Cortex of kidney (tissue), 1 donor: ENCODE measurements at places on chromosomes 7 and 10.

DNA sequence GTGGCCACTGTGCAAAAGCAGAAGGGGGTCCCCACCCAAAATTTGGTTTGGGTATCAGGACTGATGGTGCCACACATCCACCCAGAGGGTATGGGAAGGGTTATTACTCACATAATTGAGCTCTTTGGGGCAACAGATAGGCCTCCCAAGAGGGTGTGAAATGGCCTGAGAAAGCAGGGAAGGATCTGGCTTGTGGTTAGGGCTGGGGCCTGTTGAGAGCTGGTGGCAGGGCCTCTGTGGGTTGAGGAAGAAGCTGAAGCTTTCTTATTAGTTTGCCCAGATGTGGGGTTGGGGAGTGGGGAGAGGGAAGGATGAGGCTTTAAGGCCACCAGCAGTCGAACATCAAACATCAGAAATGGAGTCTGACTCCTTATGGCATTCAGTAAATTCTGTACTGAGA is 18.3 kb upstream of the MKI67 start:
- DNase-seq = no peak

DNA sequence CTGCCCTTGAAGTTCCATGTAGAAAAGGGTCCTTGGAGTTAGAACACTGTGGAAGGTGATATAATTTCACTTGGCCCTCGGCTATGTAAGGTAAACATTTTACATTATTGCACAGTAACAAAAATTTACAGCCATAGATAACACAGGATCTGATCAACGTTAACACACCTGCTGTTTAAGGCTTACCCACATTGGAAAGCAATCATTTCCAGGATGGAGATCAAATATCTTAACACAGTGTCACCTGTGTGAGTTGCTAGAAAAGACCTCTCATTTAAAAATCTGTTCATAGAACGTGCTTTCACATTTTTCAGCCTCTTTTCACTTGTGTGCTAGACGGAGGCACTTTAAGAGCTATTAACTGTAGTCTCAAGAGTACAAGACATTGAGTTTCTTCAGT is 1.9 kb downstream of the TMEM229A start:
- no peak for DNase-seq

DNA sequence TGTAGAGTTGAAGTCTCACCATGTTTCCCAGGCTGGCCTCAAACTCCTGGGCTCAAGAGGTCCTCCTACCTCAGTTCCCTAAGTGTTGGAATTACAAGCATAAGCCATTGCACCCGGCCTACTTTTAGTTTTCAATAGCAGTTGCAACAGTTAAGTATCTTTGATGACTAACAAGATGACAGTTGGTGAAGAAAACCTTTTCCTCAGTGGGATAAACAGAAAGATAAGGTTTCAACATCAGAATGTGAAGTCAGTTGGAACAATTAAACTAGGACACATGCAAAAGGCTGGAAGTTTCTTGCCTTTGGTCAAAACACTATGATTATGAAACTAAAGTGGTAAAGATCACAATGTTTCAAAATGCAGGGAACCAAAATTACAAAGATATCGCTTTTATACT is 169.2 kb downstream of the ZNF438 start:
- DNase-seq = no peak

GRCh38 chr10:71779641-71780040 is 6.3 kb upstream of the VSIR start:
- DNase-seq = no peak

DNA sequence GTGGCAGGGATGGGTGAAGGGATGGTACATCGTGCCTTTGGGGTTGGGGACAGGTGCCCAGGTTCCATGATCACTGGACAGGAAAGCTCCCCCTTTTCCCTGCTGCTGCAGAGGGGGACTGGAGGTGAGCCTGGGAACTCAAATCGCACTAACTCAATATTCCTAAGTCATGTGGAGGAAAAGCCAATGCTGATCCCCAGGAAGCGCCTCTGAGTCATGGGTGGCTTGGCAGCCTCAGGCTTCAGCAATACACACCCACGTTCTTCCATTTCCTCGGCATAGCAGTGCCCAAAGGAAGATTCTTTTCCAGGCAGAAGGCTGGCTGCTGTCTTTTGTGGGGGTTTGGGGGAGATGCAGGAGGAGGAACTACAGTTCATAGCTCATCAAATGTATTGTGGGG is 165.8 kb downstream of the CCDC3 start:
- no peak for DNase-seq

DNA sequence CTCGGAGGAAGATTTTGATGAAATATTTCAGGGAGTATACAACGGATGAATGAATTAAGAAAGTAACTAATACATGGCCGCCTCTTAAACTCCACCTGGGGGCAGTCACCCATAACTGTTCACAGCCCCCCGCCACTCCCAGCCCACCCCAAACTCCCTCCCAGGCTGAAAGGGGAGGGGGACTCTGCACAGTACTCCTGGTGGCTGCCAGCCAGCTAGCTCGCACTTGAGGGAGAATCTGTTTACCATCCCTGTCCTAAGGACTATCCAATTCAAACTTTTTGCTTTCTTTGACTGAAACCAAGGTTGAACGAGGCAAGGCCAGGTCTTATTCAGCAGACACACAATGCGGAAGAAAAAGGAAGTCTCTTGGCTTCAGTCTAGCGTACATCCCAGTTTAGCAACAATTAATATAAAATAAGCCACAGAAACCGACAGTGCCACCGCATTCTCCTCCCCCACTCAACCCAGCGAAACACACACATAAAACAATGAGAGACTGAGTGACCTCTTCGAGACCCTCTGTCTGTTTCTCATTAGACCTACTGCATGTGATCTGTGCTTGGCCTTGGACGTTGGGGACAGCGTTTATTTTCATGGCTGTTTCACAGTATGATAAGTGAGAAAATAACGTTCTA is 219.5 kb downstream of the GLI3 start:
- no peak for DNase-seq

- DNase-seq = no peak
Observed at GRCh38 chr10:35523670-35524225, 81.4 kb upstream of the GJD4 start.

DNA sequence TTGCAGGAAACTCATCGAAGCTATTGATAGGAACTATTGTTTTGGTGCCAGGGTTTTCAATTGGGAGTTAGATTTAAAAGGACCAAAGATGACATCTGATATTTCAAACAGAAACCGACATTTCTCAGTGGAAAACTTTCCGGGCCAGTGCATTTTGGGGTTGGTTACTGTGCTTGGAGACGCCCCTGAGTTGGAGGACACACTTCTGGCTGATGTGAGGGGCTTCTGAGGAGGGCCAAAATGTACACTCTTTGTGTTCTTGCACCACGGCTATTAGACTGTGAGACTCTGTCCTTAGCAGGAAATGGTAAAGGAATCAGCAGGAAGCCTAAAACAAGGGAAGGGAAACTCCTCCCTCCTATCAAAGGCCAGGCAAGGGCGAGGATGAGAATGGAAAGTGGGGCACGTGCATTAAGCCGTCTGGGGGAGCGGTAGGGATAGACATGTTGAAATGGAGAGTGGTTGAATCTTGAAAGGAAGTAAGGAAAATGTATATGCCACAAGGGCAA is 1.8 kb upstream of the SRGN start:
- no peak for DNase-seq

DNA sequence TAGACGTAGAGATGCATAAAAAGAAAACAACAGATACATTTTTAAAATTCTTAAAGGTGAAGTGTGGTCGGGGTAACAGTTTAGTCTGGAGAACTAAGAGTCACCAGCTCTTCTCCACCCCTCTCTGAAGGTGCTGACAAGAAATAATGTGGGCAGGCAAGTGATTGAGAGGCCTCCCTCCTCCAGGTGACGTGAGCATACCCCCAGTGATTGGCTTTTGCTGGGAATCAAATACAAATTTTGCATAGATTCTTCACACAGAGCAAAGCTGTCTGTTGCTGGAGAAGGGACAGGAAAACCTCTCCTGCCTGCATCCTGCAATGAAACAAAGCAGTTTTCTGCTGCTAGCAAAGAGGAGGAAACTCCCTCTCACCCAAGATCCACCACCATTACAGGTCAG is 115.0 kb downstream of the DGKB start:
- no peak for DNase-seq

DNA sequence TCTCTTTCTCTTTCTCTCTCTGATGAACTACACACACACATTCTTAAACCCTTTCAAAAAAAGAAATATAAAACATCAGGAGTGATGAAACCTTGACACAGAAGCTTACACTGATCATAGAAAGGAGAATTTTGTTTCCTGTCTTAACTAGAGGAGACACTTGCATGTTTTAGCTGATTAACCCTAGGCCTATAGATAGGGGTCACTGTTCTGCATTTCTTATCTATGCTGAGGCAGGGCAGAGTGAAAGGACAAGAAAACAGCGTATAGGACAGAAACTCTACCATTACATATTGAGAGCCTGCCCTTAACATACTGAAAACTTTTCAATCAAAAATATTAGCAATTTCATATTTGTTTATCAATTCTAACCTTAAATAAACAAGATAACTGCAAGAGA is 680.6 kb upstream of the MBL2 start:
- DNase-seq = no peak

DNA sequence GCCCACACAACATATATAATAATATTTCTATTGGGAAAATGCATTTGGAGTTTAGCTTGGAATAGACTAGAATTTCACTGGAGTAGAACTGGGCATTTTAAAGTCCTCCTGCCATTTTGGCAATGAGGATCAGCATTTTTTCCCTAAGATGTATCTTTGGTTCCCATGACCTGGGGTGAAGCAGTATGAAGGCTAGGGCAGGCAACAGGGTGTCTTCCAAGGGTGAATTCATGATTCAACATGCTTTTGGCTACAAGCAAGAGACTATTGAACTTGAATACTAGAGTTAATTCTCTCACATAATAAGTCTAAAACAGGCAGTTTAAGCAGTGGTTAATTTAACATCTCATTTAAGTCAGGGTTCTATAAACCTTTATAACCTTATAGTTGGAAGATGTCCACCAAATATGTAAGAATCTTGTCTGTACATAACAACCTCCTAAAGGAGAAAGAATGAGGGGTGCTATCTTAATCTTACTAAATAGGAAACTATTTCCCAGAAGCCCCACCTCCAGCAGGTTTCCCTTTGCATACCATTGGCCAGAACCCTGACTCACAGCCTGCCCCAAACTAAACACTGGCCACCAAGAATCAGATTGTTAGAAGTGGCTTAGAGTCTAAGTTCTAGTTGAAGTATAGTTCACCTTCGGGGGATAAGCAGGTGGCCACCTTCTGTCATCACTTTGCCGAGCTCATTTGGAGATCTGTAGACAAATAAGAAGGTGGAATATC is 96.0 kb upstream of the PRPS1L1 start:
- no peak for DNase-seq

DNA sequence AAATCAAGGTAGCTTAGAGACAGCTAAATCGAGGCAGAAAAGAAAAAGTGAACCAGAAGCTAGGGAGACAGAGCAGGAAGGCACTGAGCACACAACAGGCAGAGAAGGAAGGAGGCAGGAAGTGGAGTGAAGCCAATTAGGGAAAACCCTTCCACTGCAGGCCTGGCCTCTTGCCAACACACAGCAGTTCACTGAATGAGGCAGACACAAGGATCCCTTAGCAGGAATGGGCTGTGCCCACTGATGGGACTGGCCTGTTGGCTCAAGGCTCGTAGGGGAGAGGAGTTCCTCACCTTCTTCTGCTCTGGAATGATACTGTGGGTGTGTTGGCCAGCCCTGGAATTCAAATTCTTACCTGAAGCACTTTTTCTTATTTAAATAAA is 220.3 kb upstream of the STK17A start:
- no peak for DNase-seq

DNA sequence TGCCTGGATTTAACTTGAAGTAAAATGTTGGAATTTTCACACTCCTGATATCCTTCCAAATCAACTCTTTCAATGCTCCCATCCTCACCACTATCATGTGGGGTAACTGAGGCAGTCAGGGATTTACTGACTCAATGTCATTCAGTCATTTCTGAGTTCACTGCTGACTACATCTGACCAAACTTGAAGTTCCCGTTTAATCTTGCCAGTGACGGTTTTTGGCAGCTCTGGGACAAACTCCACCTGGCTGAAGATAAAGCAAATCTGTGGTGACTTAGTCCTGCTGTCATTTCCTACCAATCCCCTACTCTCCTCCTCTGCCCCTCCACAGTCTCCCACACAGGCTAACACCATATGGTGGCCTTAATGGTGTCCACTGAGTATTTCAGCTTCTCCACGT is 22.7 kb upstream of the ACSM6 start:
- DNase-seq = no peak

- DNase-seq = no peak
Observed at GRCh38 chr10:130015075-130015695, 51.1 kb upstream of the EBF3 start.

DNA sequence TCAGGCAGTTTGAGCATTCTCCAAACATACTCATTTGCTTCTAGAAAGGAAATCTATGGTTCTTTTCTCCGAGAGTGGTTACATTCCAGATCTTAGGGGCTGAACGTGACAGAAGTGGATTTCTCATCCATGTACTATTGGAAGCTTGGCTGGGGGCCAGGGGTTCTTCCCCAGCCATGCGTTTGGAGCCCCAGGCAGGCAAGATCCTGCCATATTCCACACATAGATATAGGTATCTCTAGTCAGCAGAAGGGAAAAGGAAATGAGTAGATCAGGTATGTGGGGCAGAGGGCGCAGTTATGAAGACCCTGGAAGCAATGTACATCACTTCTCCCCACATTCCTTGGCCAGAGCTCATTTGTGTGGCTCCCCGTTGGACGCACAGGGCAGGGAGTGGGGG is 299.8 kb downstream of the CCDC3 start:
- no peak for DNase-seq

DNA sequence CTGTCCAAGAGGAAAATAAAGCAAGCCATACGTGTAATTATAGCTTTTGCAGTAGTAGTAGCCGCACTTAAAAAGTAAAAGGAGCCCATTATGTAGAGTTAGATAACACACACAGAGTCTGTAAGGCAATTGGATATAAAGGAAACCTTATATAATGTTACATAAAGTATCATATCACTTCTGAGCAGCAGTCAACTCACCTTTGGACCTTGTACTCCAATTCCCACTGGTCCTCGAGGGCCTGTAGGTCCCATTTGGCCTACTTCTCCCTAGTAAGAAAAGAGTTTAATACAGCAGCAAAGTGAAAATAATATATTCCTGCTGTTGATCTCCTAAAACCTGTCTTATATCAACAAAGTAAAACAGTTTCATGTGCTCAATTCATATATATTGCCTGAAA is 83.6 kb downstream of the COL28A1 start:
- no peak for DNase-seq

DNA sequence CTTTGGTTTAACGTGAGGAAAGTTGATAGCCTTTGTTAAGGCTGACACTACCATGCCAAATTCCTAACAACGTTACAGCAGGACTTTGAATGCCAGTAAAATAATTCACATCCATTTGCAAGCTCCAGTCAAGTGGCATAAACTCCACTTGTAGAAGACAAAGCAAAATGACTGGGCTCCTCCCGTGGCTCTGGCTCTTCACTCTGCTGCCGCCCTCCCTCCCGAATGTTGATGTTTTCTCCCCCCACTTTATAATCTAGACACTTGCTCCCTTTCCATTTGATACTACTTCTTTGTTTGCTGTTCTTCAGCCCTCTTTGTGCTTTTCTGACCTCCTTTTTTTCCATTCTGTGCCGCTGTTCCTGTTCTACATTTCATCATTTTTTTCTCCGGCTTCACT is 22.8 kb upstream of the ITGB8 start:
- DNase-seq = no peak

- DNase-seq = no peak
Observed at GRCh38 chr10:80894797-80895467, 357.2 kb downstream of the SH2D4B start.

- no peak for DNase-seq
Observed at GRCh38 chr10:70334526-70335245, 47.7 kb downstream of the LRRC20 start.

- no peak for DNase-seq
Observed at GRCh38 chr10:42960491-42960990, 116.3 kb upstream of the RET start.
